ENCODE measurements at places on chromosomes 13 and 19. TPM values are rescaled to one million over a fixed set of nuclear protein-coding genes. Genes with fewer than 3 reads are reported as not detected.

The KLK8 gene
- not detected for total RNA-seq

The PSG7 gene
- not detected for total RNA-seq

GRCh38 chr13:80360453-80360800 is 19.5 kb upstream of the SPRY2 start:
- DNase-seq: no peak

GRCh38 chr19:54574051-54574450 is 461 bp downstream of the LILRA2 start:
- DNase-seq: no peak

The SIGLEC12 gene
- total RNA-seq: not detected

GRCh38 chr19:49551531-49551930 is 23.7 kb downstream of the RCN3 start:
- DNase-seq: no peak

DNA sequence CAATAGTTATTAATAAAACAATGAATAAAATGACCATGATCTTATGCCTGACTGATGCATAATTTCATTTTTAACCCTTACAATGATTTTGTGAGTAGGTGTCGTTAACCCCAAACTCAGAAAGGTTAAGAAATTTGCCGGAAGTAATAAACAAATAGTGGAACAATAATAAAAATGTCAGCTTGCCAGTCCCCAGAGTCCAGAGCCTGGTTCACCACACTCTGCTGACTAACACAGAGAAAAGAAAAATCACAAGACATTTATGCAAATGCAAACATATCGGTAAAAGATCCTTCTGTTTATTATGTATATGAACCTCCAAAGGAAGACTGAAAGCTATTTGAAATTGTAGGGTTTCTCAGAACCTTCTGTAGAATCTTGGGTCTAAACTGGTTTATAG is 563.7 kb downstream of the EFNB2 start:
- no peak for DNase-seq

The SLC25A41 gene
- total RNA-seq: 0.25 TPM

DNA sequence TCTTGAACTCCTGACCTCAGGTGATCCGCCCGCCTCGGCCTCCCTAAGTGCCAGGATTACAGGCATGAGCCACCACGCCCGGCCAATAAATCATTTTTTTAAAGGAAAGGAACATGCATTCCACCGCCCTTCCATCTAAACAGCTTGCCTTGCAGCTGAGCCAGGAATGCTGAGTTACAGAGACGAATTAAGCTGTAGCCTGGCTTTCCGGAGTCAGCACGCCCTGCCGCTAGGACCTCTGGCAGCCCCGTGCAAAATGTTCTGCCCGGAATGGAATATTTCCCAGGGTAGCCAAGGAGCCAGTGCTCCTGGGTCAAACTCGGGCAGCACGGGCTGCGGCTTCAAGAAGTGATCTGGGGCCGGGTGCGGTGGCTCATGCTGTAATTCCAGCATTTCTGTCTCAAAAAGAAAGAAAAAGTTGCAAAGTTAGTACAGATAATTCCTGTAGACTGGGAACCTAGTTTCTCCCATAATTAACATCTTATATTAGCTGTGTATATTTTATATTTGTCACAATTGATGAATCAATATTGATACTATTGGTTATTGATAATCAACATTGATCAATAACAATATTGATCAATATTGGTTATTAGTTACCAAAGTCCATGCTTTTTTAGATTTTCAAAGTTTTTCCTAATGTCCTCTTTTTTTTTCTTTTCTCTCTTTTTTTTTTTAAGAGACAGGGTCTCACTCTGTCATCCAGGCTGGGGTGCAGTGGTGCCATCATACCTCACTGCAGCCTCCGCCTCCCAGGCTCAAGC is 19.2 kb downstream of the ATCAY start:
- no peak for DNase-seq

GRCh38 chr13:40434516-40435397 is 231.7 kb downstream of the FOXO1 start:
- no peak for DNase-seq

The IRS2 gene
- 11.3 TPM for total RNA-seq

- peak; percentile 56 for DNase-seq
Observed at GRCh38 chr13:95296326-95296925, 4.8 kb downstream of the ABCC4 start.

The KLK3 gene
- not detected for total RNA-seq

The IRGC gene
- total RNA-seq: not detected

The ZGLP1 gene
- total RNA-seq: 0.87 TPM

The LYPD5 gene
- 0.89 TPM for total RNA-seq

- DNase-seq: no peak
Observed at GRCh38 chr19:5925830-5926427, 11.9 kb downstream of the CAPS start.

DNA sequence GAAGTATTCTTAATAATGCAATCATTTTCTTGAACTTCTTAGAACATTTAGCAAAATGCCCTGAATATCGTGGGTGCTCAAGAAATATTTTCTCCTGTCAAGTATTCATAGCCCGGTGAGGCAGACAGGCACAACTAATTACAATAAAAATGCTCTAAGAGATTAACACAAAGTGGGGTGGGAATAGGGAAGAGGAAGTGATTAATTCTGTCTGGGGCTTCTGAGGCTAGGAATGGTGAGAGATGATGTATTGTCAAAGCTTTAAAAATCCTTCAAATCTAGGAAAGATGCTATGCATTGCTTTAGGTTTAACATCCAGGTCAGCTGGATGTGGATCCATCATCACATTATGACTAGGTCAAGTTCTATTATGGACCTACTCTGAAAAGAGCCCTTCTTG is 66.9 kb upstream of the POSTN start:
- no peak for DNase-seq

DNA sequence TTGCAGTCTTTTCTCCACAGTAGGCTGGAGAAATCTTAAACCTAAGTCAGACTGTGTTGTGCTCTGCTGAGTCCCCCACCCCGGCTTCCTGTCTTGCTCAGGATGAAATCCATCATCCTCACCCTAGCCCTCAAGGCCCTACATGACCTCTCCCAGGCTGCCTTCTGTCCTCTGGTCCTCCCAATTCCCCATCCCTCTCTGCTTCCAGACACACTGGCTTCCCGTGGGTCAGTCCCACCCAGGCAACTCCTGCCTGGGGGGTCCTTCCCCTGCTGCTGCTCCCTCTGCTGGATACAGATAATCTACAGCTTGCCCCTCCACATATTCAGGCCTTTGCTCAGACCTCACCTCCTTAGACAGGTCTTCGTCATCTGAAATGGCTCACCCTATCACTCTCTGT is 18.4 kb upstream of the CBY2 start:
- no peak for DNase-seq
